ENCODE measurements at places on chromosomes 6 and 20.
A peak's percentile ranks its signal among the peaks of the same experiment; 100 is the strongest.

DNA sequence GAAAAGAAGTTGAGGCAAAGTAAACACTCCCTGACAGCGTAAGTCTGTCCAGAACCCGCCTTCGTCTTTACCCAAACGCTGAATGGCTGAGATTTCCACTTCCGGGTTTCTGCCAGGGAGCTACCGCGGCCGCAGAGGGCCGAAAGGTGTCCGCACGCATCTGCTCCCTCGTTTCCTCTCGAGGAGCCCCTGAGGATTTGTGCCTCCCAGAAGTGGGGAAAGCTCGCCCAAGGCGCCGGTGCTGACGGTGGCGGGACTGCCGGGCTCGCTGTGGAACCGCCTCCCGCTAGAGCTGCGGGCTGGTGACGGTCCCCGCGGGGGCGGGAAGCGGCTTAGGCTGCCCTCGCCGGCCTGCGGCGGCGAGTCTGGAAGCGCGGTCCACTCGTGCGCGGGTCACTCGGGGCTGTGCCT, 1760.2 kb upstream of the DEFB115 start:
- DNase-seq, result no peak

GRCh38 chr6:54135665-54136369, 24.6 kb downstream of the MLIP start:
- no peak for DNase-seq

GRCh38 chr20:62642666-62643520, 590 bp downstream of the SLCO4A1 start:
- DNase-seq, result no peak

DNA sequence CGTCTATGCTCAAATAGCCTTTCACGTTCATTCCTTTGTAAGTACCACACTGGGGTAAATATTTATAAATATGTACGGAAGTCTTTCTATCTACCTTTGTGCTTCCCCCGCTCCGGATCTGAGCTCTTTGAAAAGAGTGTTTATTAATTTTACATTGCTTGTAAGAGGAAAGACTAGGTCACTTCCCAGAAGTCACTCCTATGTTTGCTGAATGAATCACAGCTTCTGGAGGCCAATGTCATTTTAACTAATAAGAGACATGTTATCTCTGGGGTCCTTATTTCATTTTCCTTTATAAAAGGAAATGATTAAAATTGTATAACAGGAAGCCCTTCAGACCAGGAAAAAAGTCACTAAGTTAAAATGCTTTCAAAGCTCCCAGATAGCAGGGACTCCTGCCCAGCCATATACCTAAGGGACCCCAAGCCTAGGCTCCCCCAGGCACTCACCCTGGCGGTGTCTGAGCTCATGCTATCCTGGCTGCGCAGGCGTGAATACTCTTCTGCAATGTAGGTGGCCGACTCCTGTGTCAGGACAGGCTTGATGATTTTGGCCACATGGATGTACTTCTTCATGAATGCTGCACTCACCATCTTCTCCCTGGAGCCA, 12.6 kb downstream of the MCM3 start:
- DNase-seq, result no peak

GRCh38 chr6:30707281-30707850, 9.7 kb downstream of the MDC1 start:
- no peak for DNase-seq

DNA sequence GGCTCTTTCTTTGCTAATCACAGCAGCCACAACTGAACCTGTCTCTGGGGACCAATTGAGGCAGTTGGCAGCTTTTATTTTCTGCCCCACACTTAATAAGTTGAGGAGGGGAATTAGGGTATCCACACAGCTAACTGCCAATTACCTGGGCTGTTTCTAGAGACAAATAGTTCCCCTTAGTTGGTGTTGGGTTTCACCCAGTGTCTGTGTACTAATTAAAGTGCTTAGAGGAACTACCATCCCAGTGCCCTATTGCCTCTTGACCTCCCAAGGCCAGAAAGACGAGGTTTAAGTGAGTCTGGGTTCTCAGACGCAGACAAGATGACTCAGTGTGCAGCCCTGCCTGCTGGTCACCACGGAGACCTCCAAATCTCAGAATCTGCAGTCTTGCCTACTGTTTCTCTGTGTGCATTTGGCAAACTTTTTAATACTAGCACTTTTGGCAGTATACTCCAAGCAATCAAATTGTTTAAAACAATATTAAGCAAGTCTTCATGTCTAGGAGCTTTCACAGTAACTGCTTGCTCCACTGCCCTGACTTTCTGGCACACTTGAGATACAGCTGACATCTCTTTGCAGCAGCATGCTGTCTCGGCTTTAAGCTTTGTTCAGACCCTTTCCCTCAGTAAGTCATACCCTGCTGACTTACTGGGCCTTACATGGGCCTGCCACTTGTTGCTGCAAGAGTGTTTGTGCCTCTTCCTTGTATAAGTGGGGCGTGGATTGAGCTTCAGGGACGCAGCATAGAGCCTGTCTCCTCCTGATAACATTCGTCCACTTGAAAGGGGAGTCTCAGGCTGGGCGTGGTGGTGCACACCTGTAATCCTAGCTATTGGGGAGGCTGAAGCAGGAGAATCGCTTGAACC, 31.9 kb downstream of the STK35 start:
- DNase-seq, result no peak

- no peak for DNase-seq
Observed at GRCh38 chr20:64142590-64142989, 21.7 kb upstream of the MYT1 start.

DNA sequence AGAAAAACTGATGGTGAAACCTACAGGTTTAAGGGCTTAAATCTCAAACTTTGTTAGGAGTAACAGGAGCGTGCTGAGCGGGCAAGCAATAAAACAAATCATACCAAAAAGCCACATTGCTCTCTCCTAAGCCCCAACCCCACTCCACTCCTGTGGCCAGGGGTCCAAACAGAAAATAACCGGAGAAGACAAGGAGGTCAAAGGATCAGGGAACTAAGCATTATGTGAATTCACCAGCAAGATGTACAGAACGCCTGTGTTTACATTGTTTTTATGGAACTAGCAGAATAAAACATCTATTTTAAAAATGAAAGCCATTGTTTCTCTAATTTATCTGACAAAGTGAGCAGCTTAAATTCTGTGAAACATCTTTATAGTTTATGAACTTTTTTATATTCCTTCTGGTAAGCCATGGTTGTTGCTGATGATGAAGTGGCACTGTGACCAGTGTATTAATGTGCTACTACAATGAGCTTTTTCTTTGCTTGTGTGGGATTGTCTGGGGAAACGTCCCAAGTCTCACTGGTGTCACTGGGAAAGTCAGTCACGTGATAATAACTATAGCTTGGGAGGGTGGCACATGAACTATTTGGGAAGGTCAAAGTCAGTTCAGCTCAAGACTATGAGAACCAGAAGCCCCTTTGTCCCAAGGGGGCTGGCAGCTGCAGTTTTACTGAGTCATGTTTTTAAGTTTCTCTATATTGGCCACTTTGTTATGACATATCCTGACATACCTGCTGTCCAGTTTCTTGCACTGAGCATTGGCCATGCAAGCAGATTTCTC, 9.8 kb downstream of the FAM210B start:
- no peak for DNase-seq

DNA sequence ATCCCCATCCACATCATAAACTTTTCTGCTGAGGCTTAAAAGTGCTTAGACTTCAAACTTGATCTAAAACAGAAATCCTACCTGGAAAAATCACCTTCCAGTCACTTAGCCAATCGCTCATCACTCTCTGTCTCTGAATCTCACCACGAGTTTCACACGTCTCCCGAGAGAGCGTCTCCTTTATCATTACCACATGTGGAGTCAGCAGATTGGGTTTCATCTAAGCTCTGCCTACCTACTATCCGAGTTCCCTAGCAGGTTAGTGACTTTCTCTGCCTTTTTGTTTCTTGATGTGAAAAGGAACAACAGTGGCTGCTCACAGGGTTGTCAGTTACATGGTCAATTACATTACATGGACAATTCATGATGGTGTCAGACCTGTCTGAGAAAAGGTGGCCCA, 286.2 kb downstream of the ESR1 start:
- DNase-seq, result no peak

- DNase-seq, result peak; percentile 63
Observed at GRCh38 chr20:33674294-33675135, at the start of gene NECAB3. Gene NECAB3 (minus strand): TSS chr20:33674428. CDS start chr20:33674352, 76 bp downstream.

DNA sequence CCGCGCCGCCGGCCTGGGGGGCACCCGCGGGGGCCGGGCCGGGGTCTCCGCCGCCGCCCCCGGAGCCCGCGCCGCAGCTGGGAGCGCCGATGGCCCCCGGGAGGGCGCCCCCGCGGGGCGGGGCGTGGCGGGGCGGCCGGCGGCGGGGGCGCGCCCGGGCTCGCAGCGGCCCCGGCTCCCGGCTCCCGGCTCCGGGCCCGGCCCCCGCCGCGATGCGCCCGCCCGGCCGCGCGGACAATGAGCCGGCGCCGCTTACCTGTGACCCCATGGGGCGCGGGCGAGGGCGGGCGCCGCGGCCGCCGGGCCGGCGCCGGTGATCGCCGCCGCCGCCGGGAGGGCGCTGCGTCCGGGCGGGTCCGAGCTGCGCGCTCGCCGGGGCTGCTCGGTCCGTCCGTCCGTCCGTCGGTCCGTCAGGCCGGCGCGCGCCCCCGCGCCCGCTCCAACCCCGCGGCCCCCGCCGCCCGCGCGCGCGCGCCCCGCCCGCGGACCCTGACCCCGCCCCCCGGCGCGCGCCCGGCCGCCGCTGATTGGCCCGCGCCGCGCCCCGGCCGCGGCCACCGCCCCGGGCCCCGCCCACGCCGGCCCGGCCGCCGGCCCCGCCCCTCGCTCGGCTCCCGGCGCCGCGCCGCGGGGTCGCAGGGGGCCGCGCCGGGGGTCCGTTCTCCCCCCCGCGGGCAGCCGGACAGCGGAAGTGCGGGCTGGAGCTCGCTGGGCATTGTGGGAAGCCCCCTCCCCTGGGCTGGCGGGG, at the start of gene ZBTB46:
Gene ZBTB46 (minus strand): TSS at position 424 of the 748 bp plus-strand sequence. CDS start 40,507 bp downstream, outside the sequence.
- no peak for DNase-seq

DNA sequence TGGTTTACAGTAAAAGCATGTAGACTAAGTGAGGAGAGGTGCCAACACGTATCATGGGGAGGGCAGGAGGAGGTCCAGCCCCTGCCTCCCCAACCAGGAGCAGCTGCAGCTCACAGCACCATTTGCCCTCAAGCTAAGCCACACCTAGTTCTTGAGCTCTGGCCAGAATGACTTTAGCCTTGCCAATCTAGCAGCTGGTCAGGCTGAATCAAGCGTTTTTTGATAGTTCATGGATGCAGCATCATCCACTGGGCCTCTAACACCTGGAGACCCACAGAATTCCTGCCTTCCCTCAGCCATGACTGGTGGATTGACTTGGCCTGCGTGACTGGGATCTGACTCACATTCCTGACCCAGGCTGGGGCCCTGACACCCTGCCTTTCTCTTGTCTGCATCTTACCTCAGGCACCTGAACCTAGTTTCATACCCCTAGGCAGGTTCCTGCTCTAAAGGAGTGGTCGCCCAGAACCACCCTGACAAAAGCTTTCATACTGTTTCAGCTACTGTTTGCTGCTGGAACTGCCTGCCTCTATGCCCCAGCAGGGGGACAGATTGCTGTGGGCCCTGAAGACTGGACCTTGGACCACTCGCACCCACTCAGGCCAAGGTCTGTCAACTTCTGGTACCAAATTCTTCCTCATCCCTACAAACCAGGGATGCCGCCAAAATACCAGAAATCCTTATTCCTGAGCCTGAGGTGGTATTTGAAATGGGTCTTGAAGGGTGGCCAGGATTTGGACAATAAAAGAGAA, 122.3 kb downstream of the QRSL1 start:
- DNase-seq, result no peak

GRCh38 chr6:4491501-4492260, 284.5 kb upstream of the CDYL start:
- no peak for DNase-seq

GRCh38 chr6:20688710-20689500, 154.6 kb downstream of the CDKAL1 start:
- DNase-seq, result no peak

DNA sequence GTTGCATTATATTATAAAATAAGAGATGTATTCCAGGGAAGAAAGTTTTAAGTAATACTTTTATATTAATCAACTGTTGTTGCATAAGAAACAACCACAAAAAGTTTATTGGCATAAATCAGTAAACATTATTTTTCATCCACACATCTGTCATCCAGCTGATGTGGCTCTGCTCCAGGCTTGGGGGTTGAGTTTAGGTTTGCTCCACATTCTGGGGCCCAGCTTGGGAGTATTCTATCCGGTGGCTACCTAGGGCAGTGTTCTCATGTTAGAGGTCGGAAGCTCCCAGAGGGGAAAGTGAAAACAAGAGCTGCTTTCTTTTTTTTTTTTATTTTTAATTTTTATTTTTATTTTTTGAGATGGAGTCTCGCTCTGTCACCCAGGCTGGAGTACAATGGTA, 728.4 kb upstream of the FLRT3 start:
- no peak for DNase-seq

DNA sequence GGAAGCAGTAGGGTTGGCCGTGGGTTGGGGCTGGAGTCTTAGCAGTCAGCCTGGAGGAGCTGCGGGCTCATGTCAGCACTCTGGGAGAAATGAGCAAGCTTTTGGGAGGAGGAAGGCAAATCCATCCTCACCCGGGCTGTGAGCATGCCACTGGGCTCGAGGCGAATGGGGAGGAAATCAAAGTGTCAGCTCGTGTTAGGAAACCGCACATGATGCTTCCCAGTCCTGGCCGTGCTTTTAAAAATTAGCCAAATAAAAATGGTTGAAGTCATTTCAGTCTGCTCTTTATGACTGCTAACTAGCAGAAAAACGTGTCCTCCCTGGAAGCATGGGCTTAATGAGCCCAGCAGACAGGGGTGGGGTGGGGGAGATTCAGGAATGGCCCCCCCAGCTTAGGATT, 98.1 kb downstream of the NFATC2 start:
- DNase-seq, result no peak

DNA sequence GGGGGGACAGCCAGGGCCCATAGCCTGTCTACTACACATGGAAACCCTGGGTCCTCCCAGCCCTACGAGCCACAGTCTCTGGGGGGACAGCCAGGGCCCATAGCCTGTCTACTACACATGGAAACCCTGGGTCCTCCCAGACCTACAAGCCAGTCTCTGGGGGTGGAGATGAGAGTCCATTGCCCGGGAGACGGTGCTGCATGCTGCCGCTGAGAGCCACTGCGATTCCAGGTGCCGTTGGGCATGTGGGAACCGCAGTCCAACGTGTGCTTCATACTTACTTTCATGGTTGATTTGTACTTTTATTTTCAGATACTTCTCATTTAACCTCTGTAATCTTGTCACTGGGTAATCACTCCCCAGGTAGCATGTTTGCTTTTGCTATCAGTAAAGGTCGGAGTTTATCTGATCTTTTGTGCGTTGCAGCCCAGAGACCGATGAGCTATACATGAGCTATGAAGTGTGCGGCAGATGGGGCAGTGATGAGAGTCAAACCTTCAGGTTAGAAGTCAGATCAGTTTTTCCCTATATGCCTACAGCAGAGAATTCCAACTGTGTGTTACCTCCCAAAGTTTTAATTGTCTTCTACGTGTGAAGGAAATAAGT, 58.2 kb downstream of the SMOC2 start:
- DNase-seq, result no peak
